ENCODE measurements at places on chromosomes 1 and 21.

GRCh38 chr1:31815752-31816500 lies at the start of gene SPOCD1:
TSS of gene SPOCD1 (minus strand) at chr1:31816022. CDS start at chr1:31815333, 689 bp downstream.
- DNase-seq: peak; percentile 75

DNA sequence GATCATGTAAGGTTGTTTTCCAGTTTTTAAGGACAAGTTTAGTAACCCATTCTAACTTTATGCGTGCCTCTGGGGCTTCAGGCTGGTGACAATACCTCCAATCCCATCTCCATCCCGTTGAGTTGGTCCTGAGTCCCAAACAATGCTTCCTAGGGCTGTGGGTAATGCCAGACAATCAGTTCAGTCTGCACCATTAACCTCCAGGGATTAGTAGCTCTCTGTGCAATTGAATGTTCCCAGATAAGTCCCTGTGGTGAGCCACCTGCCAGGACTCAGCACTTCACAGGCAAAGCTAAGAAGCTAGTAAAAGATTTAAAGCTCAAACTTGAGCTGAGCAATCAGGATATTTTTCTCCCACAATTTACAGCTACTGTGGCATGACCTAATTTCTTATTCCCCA lies 462.2 kb upstream of the PTBP2 start:
- no peak for DNase-seq

- DNase-seq: no peak
Measured at GRCh38 chr1:212481438-212481767, 48.7 kb downstream of the NENF start.

- no peak for DNase-seq
Measured at GRCh38 chr1:155608888-155609225, 1.2 kb upstream of the MSTO1 start.

GRCh38 chr1:7223334-7224080 lies 438.3 kb downstream of the CAMTA1 start:
- no peak for DNase-seq

DNA sequence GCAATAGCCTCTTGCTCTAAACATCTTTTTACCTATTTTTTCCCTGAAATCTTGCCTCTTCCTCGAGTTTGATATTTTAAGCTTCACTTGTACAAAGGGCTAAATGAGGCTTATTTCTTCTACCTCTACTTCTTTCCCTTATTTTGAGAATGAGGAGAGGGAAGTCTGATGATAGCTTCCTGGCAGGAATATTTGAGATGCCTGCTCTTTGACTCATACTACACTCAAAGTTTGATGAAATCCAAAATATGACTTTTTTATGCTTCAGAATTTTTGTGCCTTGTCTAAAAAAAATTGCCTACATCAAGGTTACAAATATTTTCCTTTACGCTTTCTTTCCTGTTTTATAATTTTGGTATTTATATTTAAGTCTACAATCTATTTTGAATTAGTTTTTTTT lies 624.4 kb upstream of the PLXNA2 start:
- no peak for DNase-seq

- DNase-seq: no peak
Measured at GRCh38 chr1:228039986-228040385, 33.2 kb downstream of the WNT3A start.
